Endothelial cell (in vitro differentiated cells): ENCODE measurements at places on chromosomes 13 and 19.

GRCh38 chr13:62209529-62209928, 793.9 kb upstream of the PCDH20 start:
- no peak for DNase-seq

GRCh38 chr13:28658539-28658795, 463 bp upstream of the POMP start:
- no peak for DNase-seq

- DNase-seq = no peak
Measured at GRCh38 chr13:104206450-104207044, 1140.3 kb upstream of the SLC10A2 start.

DNA sequence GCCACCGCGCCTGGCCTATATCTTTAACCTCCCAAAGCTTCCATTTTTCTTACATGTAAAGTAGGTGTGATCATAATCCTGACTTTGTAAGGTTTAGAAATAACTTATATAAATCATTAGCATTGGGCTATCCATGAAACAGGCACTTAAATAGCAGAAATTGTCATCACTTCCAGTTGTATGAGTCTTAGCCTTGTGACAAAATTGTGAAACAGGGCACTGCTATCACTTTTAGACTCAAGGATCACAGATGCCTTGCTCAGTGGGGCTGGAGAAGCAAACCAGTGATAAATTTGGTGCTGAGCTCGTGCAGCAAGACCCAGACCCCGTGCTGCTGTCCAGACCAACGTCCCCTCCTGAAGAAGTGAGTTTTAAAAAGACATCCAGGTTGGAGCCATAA, 209.7 kb downstream of the KATNAL1 start:
- DNase-seq = no peak

DNA sequence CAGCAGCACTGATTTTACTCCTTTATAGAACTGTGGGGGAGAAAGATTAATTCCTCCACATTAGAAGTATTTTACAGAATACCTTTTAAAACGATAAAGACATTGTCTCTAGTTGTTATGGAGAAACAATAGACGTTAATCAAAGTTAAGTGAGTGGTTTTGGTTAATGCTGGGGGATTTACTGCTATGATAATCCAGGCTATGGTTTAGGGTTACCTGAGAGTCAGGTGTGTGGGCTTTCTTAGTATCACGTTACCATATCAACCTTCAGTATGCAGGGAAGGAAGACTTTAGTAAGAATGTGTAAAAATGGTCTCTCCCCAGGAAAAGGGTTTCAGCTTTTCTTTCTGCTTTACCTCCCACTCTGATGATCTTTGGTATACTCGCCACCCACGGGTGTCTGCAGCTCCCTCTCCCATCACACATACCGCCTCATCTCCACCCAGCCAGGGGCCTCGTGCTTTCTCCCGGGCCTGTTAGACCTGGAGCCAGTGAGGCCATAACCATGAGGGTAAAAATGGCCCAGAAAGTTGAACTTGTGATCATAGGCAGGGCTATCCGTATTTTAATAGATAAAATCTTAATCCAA, 45.6 kb upstream of the WDFY2 start:
- DNase-seq = no peak

- peak; percentile 12 for DNase-seq
Measured at GRCh38 chr13:28817204-28817603, 2.9 kb upstream of the MTUS2 start.

DNA sequence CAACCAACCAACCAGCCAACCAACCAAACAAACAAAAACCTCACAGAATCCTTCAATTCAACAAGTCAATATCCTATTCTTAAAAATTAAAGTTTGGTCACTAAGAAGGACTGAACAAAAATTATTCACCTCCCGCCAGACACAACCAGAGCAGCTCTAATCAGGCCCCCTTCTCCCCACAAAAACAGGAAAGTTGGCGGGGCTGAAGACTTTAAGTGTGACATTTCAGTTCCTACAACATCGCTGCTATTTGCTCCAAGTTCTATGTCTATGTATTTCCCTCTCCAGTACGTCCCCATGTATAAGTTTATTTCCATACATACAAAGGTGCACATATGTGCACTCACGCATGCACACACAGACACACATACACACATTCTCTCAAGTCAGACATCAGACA, 32.8 kb upstream of the STK24 start:
- DNase-seq = no peak

GRCh38 chr19:18173572-18174288, at the start of gene IFI30:
Gene IFI30 (plus strand): TSS chr19:18173813. CDS start chr19:18173842, 29 bp downstream.
- DNase-seq = no peak

- peak; percentile 84 for DNase-seq
Measured at GRCh38 chr19:45439569-45440258, 16.0 kb upstream of the ERCC1 start.

GRCh38 chr19:2720777-2721569, at the start of gene DIRAS1:
Gene DIRAS1 (minus strand): TSS chr19:2721372. CDS start chr19:2717806, 3,566 bp downstream.
- no peak for DNase-seq

- DNase-seq = no peak
Measured at GRCh38 chr19:18735752-18736151, 52.3 kb downstream of the CRTC1 start.

- no peak for DNase-seq
Measured at GRCh38 chr13:105311094-105311493, 1224.4 kb downstream of the EFNB2 start.

GRCh38 chr19:7868326-7868670, 5.9 kb downstream of the PRR36 start:
- DNase-seq = no peak

DNA sequence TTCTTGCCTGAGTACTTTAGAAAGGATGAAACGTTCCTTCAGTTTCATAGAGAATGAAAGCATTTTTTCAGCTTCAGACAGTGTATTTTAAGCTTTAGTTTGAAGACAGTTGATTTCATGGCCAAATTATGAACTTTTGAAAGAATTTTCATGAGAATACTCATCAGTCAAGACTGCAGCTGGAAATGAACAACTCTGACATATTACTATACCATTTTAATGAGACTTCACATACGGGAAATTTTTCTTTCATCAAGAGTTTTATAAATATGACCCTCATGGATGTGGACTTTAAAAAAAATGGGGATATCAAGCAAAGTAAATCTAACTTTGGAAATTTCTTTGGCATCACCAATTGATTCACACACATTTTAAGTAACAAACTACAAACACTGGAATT, 6.4 kb downstream of the LATS2 start:
- DNase-seq = no peak

DNA sequence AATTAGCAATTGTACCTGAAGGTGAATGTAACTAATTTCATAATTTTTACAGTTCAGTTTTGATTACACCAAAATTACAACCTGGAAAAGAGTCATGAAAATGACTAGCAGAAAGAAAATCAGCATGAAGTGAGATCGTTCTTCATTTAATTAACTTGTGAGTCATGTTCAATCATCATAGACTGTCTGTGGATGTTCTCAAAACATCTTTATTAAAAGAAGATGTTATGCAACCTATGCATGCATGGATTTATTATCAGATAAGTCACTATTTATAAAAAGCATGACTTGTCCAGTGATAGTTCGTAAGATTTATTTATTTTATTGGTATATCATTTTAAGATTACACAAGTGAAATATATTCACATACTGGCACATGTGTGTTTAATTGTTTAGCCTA, 245.9 kb downstream of the ITGBL1 start:
- DNase-seq = no peak

GRCh38 chr19:3464587-3465235, 15.6 kb downstream of the SMIM24 start:
- no peak for DNase-seq

DNA sequence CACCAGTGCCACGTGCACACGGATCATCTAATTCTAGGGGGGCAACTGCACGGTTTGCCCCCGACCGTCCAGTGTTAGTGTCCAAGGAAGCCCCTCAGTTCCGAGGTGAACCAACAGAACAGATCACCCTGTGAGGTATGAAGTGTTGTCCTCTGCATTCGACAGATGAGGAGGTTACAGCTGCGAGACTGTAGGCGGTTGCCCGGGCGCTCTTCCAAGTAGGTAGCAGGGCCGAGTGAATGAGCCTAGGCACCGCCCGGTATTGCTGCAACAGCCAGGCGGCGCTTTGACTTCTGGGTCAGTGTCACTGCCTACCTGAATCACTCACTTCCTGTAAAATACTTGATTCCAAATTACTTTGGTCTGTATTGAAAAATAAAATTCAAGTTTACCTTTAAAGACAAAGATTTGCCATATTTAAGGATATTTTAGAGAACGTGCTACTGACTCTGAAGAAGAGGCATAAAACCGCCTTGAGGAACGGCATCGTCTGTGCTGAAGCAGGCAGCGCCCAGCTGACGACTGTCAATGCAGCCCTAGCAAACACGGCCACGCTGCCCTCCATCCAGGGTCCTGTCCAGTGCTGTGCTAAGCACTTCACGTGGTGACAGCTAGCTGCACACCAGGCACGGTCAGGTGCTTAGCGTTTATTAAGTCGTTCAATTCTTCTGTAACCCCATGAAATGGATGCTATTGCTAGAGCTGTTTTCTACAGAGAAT, 19.3 kb upstream of the RASA3 start:
- DNase-seq = no peak

- DNase-seq = no peak
Measured at GRCh38 chr13:21717817-21718216, 46.9 kb downstream of the FGF9 start.

DNA sequence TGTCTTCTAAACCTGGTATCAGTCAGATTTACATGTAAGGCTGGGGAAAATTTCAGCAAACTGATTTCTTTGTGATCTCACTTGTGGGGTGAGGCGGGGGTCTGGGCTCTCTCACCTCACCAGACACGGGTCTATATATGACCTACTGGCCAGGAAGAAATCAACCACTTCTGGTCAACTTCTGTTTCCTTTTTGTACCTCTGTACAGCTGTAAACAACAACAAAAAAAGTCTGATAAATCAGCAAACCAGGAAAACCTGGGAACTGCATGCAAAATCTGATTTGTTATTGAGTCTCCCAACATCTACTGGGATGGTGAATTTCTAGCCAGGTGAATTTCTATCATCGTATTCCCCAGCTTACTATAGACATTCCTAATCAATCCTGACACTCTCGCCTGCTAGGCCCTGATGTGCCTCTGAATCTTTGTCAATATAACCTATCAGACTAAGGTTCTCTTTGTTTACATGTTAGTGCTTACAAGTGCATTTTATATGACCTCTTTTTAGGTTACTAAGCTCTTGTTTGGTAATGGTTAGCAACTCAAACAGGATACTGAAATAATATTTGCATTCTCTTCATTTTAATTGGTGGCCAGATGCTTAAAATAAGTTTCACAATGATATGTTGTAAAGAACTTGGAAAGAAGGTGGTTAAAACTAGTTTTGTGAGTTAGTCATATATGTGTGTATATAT, 77.7 kb downstream of the LRRC63 start:
- no peak for DNase-seq

DNA sequence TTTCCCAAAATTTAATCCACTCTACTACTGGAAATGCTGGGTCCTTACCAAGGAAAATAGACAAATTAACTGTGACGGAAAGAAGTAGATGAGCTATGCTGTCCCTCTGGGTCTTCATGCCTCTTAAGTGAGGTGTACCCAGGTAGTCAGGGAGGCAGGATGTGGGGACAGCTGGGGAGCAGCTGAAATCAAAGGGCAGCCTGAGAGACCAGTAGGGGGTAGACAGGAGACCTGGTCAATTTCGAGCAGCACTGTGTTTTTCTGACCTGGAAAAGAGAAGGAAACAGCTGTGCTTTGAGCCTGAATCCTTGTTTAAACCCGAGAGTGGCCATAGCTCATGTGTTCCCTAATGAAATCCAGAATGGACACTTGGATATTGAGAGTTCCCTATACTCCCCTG, 587.3 kb downstream of the EFNB2 start:
- DNase-seq = no peak

DNA sequence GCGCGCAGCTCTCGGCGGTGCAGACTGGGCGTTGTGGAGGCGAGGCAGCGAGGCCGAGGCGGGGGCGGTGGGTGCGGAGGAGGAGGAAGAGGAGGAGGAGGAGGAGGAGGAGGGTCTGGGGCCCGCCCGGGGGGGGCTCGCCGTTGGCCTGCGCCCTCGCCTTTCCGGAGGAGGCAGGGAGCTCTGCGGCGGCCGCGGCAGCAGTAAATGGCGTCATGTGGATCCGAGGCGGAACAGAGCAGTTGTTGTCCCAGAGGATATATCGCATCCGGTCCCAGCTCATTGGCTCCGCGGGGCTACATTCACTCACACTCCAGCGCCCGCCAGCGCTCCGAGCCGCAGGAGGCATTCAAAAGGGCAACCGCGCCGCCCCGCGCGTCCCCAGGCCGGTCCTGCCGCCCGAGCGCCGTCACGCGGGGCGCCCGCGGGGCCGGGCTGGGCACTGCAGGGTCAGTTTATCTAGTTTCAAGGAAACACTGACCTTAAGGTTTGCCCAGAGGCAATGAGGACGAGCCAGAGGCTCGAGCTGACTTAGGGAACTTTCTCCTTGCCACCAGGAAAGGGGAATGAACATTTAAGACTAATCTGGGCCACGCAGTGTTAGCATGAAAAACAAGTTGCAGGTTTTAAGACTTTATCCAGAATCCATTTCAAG, at the start of gene SPRY2:
Gene SPRY2, minus strand, starts transcription at position 26 of the 655 bp plus-strand sequence. CDS start 3,421 bp downstream, outside the sequence.
- DNase-seq = peak; percentile 90

- no peak for DNase-seq
Measured at GRCh38 chr13:85537601-85538000, 261.6 kb downstream of the SLITRK6 start.

DNA sequence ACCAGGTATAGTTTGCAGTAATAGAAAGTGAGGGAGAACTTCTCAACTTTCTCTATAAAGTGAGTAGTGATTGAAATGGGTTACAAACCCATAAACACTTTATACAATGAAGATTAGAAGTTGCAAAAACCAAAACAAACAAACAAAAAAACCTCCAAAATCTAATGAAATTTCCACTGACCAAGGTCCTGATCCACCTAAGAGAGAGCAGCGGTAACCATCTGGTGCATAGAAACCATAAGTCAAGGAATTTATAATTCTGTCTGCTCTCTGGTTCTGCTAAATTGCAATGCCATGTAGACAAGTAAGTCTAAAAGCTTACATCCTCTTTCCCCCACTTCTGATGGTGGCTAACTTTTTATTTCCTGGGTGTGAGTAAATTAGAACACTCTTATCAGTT, 463.4 kb downstream of the EFNB2 start:
- no peak for DNase-seq

- no peak for DNase-seq
Measured at GRCh38 chr19:3374369-3375112, 8.2 kb downstream of the NFIC start.

DNA sequence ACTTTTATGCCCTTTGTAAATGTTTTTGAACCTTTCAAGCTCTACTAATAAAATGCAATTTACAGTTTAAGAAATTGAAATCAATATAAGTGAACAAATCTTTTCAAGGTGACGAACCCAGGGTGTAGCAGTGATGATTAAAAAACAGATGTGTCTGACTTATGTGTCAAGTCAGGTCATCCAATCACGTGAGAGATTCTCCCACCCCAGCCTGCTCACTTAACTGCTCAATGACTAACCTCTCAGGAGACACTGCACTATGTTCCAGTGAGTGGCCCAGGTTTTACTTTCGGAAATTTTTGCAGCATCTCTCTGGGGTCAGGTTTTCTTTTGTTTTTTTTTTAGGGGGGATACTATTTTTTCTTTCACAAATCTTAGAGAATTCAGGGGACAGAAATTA, 60.7 kb downstream of the ZNF429 start:
- no peak for DNase-seq
